Cerebellar cortex (tissue), 1 donor: ENCODE measurements at places on chromosomes 5 and 9.

- DNase-seq = no peak
Observed at GRCh38 chr5:6255956-6256355, 122.4 kb downstream of the MED10 start.

DNA sequence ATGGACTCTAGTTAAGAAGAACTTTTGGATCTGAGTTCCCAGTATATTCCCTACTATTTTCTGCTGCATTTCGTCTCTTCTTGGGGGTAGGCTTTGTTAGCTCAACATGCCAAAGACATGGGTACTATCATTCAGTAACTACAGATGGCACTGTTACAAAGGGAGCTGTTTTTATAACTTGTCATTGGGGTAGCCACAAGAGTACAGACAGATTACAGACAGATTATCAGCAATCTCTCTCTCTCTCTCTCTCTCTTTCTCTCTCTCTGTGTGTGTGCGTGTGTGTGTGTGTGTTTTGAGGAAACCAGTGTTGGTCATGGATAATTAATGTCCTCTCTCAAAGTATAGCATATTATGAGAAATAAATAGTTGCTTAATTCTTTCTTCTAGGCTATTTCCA, 116.1 kb downstream of the WDR70 start:
- no peak for DNase-seq

DNA sequence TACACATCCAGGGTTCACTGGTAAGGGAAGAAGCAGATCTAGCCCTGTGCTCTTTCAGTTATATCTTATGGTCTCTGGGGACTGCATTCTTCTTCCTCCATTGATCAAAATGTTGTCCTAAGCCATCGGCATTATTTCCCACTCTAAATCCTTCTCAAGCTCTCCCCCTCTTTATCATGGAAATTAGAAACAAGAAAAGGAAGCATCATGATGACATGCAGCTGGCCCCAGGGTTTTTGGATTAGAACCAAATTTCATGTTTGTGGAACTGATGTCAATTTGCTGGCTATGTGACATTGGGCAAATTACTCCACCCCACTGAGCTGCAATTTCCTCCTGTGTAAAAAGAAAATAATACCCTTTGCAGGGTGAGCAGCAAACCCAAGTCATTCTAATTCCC, 39.5 kb downstream of the MFAP3 start:
- no peak for DNase-seq

GRCh38 chr9:15389631-15390030, 33.0 kb upstream of the SNAPC3 start:
- no peak for DNase-seq

GRCh38 chr5:122201365-122201764, 72.0 kb downstream of the ZNF474 start:
- no peak for DNase-seq

DNA sequence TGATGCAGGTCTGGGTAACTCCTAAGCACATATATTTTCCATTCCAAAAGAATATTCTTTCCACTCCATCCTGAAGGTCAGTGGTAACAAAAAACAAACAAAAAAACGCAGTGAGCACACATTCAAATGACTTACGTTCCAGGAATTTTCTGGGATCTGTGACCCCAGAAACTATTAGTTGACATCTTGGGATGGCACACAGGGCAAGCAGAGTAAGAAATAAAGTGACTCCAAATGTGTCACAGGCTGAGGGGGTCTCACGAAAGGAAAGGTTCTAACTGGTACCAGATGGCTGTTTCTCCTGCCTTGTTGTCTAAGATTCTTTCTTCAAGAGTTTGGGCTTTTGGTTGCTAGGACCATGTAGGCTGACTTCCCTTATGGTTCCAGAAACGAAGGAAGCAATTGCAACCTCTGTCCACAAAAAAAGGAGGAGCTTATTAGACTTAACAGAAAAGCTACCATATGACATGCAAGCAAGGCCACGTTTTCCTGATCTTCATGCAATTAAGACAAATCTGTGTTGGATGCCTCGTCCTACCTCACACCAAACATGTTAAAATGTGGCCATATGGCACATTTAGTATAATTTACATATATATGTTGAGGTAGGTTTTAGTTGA, 32.7 kb downstream of the PTGS1 start:
- no peak for DNase-seq

GRCh38 chr5:99331061-99331460, 402.3 kb upstream of the CHD1 start:
- no peak for DNase-seq

DNA sequence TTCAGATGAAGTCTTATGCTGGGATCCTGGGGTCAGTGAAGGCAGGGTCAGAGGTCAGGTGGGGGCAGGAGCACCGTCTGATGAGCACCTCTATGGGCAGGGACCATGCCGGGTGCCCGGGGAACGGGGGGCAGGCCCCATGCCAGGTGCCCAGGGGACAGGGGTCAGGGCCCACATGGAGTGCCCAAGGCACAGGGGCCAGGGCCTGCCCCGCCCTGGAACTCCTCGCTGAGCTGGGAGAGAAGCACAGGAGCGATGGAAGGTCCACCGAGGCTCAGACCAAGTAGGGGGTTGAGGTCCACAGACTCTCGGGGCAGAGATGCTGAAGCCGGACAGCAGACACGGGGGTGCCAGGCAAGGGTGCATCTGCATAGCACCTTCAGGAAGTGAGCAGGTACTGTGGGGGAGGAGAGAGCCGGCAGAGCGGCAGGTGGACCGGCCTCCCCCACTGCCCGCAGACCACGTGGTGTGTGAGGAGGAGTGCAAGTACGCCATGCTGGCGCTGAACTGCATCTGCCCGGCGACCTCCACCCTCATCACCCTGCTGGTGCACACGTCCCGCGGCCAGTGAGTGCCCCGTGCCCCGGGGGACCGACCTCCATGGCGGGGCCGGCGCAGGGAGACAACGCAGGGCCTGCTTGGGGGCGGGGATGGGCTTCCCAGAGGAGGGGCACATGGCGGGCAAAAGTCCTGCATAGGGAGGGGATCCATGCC, 67.7 kb downstream of the KCNT1 start:
- DNase-seq = no peak

DNA sequence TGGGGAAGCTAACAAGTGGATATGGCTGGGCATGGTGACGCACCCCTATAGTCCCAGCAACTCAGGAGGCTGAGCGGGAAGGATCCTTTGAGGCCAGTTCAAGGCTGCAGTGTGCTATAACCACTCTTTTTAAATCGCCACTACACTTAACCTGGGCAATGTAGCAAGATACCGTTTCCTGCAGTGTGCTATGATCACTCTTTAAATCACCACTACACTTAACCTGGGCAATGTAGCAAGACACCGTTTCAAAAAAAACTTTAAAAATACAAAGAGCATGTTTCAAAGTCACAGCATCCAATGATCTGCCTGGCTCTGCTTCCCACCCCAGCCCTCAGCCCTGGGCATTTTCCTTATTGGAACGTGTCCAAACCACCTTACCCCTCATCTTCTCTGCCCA, 14.5 kb downstream of the GRHPR start:
- DNase-seq = no peak

DNA sequence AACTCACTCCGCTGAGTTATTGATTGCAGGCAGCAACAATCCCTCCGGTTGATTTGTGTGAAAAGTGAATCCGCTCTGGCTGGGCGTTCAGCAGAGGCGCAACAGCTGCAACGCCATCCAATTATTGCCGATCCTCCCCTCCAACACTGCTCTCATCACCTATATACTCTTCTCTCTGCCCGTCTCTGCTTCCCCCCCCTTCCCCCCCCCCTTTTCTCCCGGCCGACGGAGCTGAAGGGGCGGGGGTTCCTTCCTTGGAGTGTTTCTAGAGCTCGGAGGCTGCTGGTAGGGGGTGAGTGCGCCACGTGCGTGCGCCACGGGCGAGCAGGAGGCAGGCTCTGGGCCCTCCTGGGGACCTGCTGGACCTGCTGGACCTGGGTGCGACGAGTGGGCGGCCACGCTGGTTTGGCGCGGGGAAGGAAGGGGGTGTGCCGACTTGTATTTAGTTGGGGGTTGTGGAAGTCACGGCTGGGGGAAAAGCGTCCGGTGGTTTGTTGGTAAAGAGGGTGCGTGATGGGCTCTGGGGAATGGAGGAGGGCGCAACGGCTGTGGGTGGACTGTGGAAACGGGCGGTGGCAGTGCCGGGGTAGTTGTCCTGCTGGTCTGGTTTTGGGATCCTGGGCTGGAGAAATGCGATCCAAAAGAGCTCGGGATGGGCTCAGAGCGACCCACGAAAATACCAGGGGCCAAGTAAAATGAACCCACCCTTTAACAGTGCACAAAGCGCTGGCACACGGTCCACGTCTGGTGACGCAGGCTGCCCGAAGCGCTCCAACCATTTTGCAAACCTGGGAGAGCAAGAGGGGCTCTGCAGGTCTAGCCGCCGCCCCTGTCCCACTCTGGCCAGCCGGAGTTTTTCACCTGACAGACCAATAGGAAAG, 6.4 kb upstream of the MEF2C start:
- DNase-seq = peak; percentile 29

DNA sequence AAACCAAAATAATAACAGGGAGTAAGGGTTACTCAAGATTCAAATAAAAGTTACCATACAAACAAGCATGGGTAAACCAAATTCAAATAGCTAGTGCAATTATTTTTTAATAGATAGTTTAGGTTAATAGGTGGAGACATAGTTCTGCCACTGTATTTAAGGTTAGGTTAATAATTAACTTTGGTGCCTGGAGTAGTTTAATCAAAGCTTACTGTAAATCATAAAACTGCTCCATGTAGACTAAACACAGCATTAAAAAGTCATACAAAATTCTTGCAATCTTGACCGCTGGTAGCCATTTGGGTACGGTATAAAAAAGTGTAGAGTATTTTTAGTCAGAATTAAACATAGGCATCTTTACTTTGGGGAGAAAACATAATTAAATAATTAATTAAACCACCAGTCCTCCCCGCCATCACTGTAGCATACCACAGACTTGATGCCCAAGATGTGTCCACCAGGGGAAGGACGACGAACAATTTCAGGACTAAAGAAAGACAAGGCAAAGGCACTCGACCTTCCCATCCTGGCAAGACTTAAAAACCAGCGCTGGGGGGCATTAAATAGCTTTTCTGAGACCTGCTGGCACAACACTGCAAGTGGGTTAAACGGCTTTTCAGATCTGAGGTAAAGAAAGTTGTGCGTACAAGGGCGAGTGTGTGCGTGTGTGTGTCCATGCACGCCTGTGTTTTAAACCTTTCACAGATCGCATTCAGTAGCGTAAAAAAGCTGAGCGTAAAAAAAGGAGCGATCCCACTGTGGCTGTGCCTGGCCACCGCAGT, 2.9 kb downstream of the SEMA6A start:
- peak; percentile 49 for DNase-seq

GRCh38 chr9:72263572-72263971, 101.4 kb downstream of the ZFAND5 start:
- DNase-seq = no peak

GRCh38 chr9:5838884-5839571, 6.1 kb upstream of the ERMP1 start:
- no peak for DNase-seq

DNA sequence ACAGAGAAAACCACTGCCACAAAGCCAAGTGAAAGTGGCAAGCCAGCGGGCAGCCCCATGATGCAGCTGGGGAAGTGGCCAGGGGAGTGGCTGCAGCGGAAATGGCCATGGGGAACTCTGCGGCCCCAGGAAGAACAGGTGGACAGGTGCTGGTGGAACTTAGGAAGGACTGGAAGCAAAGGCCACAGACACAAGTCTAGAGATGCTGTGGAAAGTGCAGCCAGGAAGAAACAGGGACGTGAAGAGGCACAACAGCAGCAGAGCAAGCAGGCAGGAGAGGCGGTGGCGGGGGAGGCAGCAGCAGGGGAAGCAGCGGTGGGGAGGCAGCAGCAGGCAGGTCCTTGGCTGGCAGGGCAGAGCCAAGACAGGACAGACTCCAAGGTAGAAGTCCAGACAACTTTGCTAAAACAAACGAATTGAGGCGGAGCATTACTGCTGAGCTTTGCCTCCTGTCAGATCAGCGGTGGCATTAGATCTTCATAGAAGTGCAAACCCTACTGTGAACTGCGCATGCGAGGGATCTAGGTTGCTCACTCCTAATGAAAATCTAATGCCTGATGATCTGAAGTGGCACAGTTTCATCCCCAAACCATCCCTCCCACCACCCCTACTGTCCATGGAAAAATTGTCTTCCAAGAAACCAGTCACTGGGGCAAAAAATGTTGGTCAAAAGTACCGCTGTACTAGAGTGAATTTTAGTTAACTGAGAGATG, 11.8 kb downstream of the SURF6 start:
- DNase-seq = no peak

DNA sequence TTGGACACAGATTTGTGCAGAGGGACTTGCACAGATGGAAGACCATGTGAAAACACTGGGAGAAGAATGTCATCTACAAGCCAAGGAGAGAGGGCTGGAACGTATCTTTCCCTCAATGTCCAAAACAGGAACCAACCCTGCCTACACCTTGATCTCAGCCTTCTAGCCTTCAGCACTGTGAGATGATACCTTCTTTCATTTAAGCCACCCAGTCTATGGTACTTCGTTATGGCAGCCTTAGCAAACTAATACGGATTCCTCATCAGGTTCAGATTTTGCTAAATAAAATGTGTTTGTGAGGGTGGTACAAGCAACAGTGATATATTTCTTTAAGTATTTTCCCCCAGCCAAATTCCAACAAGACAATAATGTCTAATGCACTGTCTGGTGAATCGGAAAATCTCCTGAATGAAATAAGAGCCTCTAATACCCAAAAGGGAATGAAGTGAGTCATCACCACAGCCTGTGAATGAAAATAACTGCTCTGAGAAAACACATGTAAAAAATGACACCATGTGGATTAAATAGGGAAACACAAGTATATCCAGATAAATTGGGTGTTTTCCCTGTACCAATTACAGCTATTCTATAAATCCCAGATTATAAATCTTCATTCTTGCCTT, 182.8 kb upstream of the TARS1 start:
- DNase-seq = no peak

GRCh38 chr5:149317281-149318048, 27.8 kb upstream of the GRPEL2 start:
- peak; percentile 72 for DNase-seq

DNA sequence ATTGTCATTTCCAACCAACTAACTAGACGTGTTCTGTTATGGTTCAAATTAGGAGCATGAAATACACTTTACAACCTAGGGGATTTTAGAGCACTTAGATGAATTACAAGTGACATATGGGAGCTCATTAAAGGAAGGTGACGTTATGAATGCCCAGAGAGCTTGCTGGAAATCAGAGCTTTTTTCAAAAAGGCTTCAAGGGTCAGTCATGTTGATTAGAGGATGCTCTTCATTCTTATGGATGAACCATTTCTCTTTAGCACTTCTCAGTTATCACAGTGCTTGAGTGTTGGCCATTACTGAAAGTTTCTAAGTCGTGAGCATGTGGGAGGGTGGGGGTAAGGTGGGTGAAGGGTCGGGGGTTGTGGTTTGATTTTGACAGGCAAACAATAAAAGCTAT, 1245.5 kb upstream of the DMAC1 start:
- DNase-seq = no peak

- DNase-seq = no peak
Observed at GRCh38 chr5:137959488-137959887, 70.2 kb downstream of the PKD2L2 start.

- no peak for DNase-seq
Observed at GRCh38 chr9:15346837-15347236, 39.8 kb upstream of the TTC39B start.

DNA sequence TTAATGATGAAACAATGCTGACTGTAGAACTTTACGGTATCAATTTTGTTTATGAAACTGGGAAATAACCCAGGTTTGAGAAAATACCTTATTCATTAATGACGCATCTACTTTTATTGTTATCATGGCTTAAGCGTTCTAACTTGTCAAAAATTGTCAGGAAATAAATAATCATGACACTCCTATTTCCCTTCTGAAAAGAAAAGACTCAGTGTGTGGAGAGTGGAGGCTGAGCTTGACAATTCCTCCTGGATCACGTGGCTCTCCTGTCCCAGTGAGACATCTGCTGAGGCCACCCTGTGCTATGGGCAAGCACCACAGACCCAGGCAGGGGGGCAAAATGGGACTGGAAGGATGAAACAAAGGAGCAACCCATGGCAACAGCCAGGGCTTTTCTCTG, 466.4 kb downstream of the ZNF608 start:
- DNase-seq = no peak
